ENCODE measurements at places on chromosomes 2 and 18. TPM values are rescaled to one million over a fixed set of nuclear protein-coding genes. Genes with fewer than 3 reads are reported as not detected.
A peak's percentile ranks its signal among the peaks of the same experiment; 100 is the strongest.

Gene KYNU
- 304 TPM for total RNA-seq

Gene LIMS2
- total RNA-seq, result 0.41 TPM

Gene FAM237A
- not detected for total RNA-seq

DNA sequence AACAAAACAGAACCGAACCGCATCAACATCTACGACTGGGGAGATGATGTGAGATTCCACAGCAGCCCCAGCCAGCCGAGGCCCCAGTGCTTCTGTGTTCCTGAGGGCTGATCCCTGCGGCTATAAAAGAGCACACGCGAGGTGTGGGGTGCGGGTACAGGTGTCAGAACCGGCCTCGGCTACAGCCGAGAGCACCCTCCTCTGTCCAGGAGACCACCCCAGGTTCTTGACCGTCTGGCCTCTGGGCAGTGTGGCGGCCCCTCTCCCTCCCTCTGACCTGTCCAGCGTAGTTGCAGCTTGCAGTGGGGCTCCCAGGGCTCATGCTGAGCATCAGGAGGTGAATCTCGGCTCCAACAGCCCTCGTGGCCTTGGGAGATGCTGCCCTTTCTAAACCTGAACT lies 23.7 kb downstream of the RTP5 start:
- DNase-seq, result no peak

DNA sequence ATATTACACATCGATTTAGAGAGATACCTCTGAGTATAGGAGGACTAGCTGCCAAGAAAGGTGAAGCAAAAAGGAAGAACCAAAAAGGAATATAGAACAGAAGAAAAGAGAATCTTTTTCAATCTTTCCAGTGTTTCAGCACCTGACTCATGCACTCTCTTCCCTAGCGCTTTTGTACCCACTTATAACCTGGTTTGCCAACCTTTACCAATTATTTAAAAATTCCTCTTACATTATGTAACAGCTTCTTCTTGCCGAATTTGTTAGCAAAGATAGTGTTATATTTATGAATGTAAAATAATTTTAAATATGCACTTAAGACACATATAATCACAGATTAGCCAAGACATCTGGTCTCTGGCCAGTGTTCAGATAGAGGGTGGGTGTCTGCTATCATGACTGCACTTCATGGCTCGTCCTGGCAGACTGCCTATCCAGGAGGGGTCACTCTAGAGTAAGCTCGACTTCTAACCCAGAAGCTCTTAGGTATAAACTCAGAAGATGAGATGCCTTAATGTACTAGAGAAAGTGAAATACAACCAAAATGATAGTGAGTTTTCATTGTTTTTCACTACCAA lies 122.9 kb downstream of the ATAD2B start:
- peak; percentile 37 for DNase-seq

GRCh38 chr2:145797692-145798091 lies 1277.8 kb upstream of the ZEB2 start:
- DNase-seq, result no peak

GRCh38 chr18:44241020-44241419 lies 439.7 kb upstream of the SETBP1 start:
- DNase-seq, result no peak

DNA sequence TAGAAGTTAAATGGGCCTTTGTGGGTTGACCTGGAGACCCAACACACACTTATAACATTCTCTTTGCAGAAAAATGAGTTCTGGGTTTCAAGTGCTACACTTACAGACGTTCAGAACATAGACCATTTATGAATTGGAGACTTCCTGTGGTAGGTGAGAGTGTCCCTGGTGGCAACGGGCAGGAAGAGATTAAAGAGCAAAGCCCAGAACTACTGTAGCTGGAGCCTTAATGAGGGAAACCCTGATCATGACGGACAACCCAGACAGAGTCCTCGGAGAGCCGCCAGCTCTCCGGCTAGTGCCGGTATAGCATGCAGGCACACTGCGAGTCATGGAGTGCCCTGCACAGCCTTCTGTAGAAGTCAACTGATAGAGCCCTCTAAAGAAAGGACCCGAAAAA lies 44.5 kb upstream of the RMDN2 start:
- no peak for DNase-seq

GRCh38 chr2:20490300-20491181 lies 43.7 kb downstream of the RHOB start:
- DNase-seq, result no peak

DNA sequence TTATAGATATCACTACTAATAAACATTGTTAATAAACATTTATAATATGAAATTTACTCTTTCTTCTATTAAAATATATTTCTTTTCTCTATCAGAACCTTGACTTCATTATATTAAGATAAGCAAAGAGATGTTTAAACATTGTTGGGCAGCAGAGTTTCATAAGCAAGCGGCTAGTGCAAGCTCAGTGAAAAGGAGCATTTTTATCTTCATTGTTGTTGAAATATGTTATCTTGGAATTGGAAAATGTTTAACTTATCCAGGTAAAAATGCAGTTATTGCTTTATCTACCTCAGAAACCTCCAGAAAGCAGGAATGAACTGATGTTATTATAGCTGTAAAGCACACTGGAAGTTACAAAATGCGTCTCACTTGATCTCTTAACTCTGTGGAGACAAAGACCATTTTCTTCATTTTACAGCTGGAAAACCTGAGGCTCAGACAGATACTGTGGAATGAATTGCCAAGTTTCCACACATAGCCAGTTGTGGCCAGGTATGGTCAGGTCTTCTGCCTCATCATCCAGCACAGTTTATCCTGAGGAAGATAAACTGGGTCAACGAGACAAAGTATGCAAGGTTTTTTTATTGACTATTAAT lies 934.6 kb upstream of the FAM98A start:
- DNase-seq, result no peak

- no peak for DNase-seq
These were observed 4.0 kb upstream of the RTP5 start for GRCh38 chr2:241865416-241865956.

DNA sequence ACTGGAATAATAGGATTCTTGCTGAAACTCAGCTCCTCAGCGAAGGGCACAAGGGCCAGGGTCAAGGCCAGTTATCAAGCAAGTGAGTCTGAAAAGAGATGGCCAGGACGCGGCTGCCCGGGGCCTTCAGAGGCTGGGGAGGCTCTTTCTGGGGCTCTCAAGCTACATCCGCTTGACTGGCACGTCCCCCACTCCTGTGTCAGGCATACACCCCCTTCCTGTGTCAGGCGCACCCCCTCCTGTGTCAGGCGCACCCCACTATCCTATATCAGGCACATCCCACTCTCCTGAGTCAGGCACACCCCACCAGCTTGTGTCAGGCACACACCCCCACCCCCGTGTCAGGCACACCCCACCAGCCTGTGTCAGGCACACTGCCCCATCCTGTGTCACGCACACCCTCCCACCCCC lies 91.8 kb downstream of the TPO start:
- no peak for DNase-seq

- DNase-seq, result peak; percentile 74
These were observed 214.5 kb downstream of the TMEM182 start for GRCh38 chr2:102975996-102976975.

DNA sequence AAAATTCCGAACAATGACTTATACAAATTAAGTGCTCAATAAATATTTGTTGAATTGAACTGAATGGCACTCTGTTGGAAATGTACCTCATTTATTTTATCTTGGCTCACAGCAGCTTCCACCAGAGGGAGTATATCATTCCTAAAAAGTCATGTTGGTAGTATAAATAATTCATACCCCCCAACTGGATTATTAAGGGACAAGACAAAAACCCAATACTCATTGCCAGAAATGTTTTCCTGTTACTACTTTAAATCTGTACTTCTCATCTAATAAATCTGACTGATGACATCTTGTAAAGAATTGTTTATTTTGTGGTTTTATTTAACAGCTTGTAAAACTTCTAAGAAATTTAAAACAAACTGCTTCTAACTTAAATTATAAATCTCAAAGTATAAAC lies 163.9 kb downstream of the CDH2 start:
- DNase-seq, result peak; percentile 12

GRCh38 chr2:156064540-156064939 lies 268.0 kb downstream of the NR4A2 start:
- DNase-seq, result no peak

All from H4 (cell line).